Keratinocyte (primary cell): ENCODE measurements at places on chromosomes 16 and 17.

DNA sequence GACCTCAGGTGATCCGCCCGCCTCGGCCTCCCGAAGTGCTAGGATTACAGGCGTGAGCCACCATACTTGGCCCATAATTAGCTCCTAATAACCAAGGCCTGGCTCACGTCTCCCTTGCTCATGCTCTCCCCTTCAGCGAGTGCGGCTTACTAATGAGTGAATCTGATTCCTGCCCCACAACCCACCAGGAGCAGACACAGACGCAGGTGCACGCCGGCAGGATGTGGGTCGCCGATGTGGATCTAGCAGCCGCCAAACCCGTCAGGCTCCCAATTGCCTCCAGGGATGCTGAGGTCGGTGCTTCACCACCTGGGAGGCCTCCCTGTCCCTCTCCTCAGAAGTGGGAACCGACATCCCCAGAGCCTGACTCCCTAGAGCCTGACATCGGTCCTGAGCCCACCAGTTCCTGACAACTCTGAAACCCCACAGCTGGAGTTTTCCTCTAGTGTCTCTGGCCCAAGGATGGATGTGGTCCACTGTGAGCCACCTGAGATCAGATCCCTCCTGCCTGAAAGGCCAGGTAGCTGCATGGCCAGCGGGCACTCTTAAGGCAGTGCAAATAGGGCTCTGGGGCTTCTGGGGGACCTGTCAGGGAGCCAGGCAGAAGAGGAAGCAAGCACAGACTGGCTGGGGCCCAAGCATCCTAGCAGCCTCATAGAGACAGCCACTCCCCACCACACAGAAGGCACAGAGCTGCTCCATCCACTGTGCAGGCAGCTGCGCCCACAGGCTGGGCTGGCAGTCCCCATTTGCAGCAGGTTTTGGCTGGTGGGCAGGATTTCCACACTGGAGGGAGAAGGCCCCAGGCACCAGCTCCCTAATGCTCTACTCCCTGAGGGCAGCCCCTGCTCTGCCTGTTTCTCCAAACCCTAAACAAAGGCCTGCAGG lies 10.8 kb downstream of the EXOC7 start:
- DNase-seq, result no peak

GRCh38 chr17:63919311-63919723 lies 678 bp upstream of the GH1 start:
- DNase-seq, result no peak

DNA sequence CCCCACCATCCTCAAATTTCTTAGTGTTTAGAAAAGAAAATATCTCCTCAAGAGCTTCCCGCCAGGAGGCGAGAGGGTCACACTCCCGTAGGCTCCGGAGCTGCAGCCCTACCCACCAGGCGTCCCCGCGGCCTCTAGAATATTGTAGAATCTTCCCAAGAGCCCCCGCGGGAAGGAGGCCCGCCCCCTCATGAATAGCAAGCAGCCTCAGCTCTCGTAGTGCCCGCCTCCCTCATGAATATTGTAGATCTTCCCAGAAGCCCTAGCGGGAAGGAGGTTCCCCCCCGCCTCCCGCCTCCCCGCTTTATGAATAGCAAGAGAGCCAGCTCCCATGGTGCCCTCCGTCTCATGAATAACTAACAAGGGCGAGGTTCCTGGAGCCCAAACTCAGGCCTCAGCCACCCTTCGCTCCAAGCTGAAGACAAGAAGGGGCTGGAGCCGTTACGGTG lies at the start of gene FBXO47:
FBXO47 (minus strand) TSS at position 114 of the 449 bp plus-strand sequence. CDS start 4,378 bp downstream, outside the sequence.
- DNase-seq, result peak; percentile 28

DNA sequence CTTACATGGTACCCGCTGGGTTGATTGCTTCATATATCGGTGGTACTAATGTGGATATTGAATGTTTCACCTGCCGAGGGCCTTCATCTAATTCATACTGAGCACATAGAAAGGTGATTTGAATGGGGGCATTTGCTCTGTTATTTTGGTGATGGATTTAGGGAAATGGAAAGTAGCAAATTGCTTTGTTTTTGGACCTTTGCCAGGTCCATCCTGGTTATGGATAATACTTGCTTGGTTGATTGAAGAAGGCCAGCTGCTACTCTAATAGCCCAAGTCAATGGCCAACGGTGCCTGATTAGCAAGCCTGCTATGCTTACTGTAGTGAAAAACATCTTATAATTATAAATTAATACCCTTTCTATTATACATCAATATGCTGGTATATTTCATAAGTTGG lies 253.6 kb downstream of the CDH13 start:
- DNase-seq, result no peak

DNA sequence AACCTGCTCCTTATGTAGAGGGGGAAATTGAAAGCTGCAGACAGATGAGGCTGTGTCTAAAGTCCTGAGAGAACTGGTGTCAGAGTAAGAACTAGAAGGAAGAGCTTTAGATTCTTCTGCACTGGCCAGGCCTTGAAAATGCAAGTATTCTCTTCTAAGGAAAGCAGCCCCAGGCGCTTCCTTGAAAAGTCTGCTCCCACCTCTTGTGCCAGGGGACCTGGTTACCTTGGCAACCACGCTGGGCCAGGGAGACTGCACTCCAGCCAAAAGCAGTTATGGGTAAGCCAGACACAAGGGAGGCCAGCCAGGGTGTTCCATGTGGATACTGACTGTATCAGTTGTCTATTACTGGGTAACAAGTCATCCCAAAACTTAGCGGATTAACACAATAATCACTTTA lies 228.6 kb upstream of the SDK2 start:
- DNase-seq, result no peak

GRCh38 chr16:14562691-14563491 lies 67.2 kb downstream of the PARN start:
- DNase-seq, result peak; percentile 72

DNA sequence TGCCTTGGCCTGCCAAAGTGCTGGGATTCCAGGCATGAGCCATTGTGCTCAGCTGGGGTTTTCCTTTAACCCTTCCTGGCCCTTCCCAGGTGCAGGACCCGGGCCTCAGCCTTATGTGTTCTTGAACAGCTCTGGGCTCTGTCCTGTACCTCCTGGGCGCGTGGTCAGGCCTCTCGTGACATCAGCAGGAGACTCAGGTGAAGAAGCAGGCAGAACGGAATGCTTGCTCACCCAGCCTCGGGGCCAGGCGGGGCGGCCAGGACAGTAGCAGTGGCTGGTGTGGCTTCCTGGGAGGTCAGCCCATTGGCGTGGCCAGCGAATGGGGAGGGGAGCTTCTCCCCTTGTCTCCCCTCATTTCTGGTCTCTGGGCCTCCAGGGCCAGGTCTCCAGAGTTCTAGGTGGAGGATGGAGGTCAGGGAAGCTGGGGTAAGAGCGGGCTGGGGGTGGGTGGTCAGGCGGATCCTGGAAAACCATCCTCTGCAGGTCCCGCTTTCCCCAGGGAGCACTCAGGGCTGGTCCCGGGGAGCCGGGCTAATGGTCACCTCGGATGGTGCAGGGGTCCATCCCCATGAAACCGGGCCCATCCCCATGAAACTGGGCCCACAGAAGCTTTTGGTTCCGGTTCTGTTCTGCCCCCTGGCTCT lies 281.5 kb downstream of the SEC14L1 start:
- DNase-seq, result peak; percentile 71

- no peak for DNase-seq
Measured at GRCh38 chr17:46820592-46821450, 2.3 kb upstream of the WNT3 start.

GRCh38 chr16:68995011-68995504 lies 110.4 kb upstream of the HAS3 start:
- peak; percentile 91 for DNase-seq

DNA sequence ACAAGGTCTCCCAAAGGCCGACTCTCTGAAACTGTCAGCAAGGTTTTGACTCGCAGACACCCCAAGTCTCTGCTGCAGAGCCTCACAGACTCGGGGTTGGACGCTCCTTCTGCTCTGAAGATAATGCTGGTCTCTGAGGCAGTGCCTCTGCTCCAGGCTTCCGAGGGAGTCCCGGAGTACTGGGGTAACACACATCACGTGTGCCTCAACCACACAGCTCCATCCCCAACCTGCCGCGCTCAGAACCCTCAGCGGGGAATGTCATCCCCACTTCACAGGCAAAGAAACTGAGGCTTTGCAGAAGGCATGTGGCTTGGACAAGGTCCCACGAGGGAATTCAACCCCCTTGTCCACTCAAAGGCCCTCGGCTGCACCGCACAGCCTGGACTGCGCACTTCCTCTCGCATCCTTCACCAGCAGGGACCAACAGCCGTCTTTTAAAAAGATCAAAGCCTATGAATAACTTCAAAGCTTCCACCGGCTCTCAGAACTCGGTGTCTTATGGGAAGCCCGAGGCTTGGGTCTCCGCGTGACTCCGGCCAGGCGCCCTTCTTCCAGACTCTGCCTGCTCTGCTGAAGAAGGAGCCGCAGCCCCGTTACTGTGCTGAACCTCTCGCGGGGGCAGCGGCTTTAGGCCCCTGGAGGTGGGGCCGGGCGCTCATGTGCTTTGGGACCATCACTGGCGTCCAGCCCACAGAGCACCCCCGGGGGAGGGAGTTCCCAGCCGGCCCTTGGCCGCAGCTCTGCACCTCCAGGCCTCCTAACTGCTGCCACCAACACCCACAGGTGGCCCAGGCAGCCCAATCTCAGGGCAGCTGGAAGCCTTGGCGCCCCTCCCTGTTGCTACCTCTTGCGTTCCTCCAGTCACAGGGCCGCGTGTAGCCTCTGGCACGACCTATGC lies 2.2 kb downstream of the TMEM204 start:
- no peak for DNase-seq

DNA sequence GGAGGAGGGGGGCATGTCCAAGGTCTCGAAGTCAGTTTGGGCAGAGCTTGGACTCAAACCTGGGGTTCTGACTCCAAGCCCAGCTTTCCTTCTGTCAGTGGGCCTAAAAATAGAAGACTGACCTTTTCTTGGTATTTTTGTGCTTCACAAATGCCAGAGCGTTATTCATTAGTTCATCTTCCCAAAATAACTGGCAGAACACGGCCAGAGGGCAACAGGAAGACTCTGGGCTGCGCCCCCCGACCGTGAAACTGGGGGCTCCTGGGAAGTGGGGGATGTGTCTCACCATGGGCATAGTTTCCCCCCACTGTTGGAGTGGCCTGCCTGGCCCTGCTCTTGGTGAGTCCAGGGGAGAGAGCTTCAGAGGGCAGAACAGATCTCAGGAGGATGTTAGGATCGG lies 94.0 kb downstream of the SOCS1 start:
- DNase-seq, result no peak

- no peak for DNase-seq
Measured at GRCh38 chr17:43219746-43220380, 8.2 kb downstream of the TMEM106A start.

DNA sequence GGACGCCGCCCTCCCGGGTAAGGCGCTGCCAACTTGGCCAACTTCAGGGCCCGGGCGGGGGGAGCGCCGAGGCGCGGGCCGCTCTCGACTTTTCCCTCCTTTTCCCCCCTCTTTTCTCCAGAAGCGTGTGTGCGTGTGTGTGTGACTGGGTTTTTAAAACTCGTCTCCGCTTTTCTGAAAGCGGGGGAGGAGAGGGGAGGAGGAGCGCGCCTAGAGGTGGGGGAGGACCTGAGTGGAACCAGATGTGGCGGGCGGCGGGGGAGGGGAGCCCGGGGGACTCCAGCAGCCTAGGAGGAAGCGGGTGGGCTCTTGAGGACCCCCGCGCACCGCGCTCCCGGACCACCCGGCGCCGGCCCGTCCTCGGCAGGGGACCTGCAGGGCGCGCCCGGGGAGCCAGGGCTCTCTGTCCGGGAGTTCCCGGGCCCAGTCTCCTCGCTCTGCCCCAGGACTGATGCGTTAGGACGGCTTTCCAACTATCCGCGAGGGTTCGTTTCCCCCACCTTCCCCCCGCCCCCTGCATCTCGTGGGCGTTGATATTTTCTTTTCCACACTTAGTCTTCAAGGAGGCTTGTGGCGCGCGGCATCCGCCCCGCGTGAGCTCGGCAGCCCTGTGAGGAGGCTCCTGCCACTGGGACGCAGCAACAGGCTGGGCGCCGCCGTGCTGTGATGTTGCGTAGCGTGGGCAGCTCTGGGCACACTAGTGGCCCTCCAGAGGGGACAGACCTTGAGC lies 599 bp downstream of the MRC2 start:
- DNase-seq, result no peak
